Lower leg skin (tissue), 4 donors: ENCODE measurements at places on chromosomes 7 and 10. TPM values are rescaled to one million over a fixed set of nuclear protein-coding genes. Genes with fewer than 3 reads are reported as not detected.

- no peak for DNase-seq
These were observed 46.2 kb downstream of the CACUL1 start for GRCh38 chr10:118708571-118708970.

- DNase-seq: no peak
These were observed 47.8 kb upstream of the CALCR start for GRCh38 chr7:93622036-93623033.

DNA sequence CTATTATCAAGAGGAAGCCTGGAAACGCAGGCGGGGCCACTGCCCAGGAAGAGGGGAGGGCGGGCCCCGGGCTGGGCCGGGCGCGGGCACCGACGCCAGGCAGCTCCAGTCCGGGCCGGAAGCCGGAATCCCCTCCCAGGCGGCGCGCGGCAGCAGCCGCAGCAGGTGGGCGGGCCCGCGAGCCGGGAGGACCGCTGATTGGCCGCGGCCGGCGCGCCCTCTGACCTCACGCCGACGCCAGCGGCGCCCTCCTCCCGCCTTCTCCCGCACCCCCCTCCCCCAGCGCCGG, 438 bp downstream of the BCL7B start:
- DNase-seq: peak; percentile 98

Gene TRPV6
- 10.6 TPM for total RNA-seq

DNA sequence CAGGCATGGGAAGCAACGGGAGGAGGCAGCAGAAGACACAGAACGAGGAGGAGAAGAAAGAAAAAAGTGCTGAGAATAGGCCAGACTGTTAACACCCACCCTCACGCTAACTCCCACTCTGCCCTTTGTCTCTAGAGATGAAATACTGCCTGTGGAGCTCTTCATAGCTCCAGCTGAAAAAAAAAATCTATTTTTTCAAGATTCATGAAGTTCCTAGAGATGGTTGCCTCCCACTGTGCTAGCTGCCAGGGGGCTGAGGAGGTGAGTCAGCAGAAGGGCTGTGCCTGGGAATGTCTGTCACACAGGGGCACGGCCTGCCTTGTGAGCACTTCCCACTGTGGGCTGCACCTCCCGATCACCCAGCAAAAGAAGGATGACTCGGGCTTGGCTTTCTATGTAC, 144.5 kb downstream of the RNF216 start:
- peak; percentile 93 for DNase-seq

DNA sequence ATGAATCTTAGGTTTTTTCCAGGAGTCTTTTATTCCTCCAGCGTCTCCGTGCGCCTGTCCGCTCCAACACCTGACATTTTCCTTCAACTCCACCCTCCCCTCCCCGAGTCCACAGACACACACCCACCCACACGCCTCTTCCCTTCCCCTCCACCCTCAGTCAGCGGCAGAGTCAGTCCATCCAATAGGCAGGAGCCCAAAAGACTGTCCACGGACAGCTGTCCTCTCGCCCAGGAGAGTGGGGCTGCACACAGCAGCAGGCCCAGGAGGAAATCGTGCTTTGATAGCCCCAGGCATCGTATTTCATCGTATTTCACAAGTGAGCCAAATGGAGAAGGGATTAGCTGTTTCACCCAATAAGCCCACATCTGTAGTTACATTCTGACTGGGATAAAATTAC, 285.1 kb downstream of the ZEB1 start:
- DNase-seq: no peak

GRCh38 chr7:44639671-44640321, 33.4 kb downstream of the OGDH start:
- no peak for DNase-seq

GRCh38 chr10:69685426-69685801, 55.4 kb downstream of the FAM241B start:
- no peak for DNase-seq

Gene ICA1
- 18.5 TPM for total RNA-seq

Gene DNAAF5
- total RNA-seq: 19.0 TPM

DNA sequence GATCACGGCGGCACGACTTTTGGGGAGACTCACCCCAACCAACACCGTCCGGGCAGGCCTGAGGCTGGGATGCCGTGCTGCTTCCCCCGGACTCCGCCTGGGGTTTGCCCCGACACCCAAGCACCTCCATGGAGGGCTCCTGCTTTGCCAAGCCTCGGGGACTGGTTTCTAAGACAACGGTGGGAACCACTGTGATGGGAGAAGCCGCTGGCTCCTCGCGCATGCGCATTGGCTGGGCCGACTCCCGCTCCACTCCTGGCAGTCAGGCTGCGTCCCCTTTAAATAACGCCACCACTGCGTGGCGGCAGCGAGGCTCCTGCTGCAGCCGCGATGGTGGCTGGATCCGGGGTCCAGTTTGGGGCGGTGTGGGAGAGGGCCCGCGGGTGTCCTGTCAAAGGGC, 201.0 kb downstream of the ZNF716 start:
- DNase-seq: no peak

DNA sequence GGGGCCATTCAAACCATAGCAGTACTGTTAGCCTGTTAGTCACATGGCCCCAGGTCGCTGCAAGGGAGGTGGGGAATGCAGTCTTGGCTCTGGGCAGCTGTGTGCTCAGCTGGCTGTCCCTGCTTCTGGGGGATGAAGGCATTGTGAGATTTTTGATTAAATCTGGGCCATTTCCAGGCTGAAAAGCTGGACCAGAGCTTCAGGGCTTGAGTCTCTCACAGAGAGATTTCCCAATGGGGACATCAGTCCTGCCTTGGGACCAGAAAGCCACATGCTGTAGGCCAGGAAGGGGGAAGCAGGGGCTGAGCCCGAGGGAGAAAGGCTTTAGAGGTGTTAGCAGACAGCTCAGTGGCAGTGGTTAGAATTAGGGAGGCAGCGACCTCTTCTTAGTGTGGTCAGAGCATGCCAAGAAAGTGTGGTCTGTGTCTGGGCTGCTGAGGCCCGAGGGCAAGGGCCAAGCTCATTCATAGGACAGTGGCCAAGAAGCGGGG, 33.6 kb downstream of the PALD1 start:
- DNase-seq: no peak

Gene ABCB1
- total RNA-seq: 0.91 TPM

- no peak for DNase-seq
These were observed 340.2 kb downstream of the KIF20B start for GRCh38 chr10:90041585-90041984.
